NCI-H1436 (cell line): ENCODE measurements at places on chromosomes 3 and 15.

GRCh38 chr3:24387493-24387892, 107.2 kb downstream of the THRB start:
- DNase-seq: no peak

- no peak for DNase-seq
These were observed 52.1 kb downstream of the TM2D3 start for GRCh38 chr15:101600035-101600434.

DNA sequence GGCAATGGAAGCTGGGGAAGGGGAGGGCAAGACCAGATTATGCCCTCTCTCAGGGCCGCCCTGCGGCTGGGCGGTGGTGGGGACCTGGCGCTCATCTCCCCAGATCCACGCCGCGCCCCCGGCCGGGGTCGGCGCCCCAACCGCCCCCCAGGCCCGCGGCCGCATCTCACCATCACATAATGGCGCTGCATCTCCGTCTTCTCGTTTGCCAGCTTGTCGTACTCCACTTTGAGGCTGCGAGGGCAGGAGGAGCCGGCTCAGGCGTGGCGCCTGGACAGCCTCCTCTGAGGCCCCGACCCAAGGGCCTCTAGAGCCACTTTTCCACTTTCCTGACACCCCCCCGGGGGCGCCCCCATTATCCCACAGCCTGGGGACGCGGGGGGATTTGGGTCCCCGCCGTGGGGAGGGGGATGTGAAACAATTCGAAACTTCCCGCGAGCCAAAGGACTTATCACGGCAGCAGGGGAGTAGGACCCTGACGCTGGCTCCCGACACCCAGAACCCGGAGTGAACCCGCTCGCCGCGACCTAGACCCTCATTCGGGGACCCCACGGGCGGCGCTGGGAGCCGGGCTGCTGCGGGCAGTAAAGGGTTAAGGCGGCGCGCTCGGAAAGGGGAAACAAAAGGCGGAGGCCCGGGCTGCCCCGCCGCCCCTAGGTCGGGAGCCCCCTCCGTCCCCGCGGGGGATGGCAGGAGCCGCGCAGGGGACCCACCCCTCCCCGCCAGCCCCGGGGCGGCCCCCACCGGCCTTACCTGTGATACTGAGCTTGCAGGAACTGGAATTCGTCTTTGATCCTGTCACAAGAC, 2.1 kb downstream of the TLE3 start:
- DNase-seq: no peak

DNA sequence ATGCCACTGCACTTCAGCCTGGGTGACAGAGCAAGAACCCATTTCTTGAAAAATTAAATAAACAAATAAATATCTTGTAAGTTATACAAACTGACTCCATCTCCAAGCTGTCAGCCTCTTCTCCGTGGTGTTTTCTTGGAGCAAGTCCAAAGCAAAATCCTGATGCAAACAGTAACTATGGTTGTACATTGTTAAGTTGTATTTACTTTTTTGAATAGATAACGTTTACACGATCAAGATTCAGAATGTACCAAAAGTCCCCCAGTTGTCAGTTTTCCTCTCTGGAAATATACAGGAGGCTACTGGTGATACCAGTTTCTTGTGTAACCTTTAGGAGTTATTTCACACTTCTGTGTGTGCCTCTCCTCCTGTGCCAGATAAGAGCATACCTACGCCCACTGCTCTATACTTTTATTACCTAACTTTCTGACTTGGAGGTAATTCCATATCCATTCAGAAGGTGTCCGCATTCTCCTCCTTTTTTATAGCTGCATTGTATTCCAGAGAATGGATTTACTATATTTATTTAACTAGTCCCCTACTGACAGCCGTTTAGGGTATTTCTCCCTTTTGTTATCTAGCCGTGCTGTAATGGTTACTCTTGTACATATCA, 14.2 kb downstream of the CMTM7 start:
- no peak for DNase-seq

DNA sequence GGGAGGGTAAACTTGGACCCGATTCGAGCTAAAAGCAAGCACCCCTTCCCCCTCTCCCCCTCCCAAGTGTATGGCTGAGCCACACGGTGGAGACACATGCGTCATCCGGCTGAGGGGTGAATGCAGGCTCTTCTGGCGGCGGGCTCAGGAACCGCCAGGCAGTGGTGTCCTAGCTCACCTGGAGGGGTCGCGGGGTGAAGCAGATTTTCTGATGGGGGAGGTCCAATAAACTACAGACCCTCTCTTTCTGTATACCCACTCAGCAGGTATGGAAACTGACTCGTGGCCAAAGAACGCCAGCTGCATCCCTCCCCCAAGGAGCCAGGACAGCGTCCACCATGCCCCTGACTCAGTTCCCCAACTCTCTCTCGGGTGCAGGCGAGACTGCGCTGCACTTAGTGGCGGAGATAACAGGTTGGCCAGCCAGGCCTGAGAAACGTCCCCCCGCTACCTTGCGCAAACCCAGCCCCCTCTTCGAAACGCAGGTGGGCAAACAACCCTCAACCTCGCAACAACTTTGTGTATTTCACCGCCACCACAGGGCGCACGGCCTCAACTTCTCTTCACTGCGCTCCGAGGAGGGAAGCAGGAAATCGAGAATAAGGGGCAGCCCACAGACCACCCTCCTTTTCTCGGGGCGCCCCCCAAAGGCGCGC, 1.3 kb downstream of the MAGI1 start:
- peak; percentile 4 for DNase-seq

GRCh38 chr15:23416349-23417276, 30.4 kb downstream of the GOLGA6L2 start:
- no peak for DNase-seq
